ENCODE measurements at places on chromosomes 11 and 22. TPM values are rescaled to one million over a fixed set of nuclear protein-coding genes. Genes with fewer than 3 reads are reported as not detected.

GRCh38 chr22:20441631-20442484 is 4.2 kb upstream of the SCARF2 start:
- H3K36me3 ChIP-seq: peaks cover 22% of the 10 kb centered on the region
- H3K4me3 ChIP-seq: no peak overlapping the region
- no peak overlapping the region for H3K27ac ChIP-seq
- H3K27me3 ChIP-seq: peaks cover 18% of the 10 kb centered on the region
- peaks cover 13% of the 10 kb centered on the region for H3K4me1 ChIP-seq

DNA sequence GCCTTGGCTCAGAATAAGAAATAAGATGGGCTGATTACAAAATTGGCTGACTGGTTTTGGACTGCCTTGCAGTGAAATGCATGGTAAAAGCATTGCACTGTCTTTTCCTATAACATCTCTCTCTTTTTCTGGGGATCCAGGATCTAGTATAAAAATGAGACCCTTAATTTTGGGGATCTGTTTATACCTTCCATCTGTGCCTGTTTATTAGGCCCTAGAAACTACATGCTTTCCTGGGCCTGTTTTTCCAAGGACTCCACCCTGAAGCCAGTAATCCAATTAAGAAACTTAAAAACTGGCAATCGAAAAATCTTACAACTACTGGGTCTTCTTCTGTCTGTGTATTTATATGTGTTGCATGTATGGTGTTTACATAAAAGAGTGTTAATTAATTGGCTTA is 14.5 kb downstream of the HORMAD2 start:
- H3K27ac ChIP-seq: no peak overlapping the region
- H3K36me3 ChIP-seq: peaks cover 11% of the 10 kb centered on the region
- no peak for DNase-seq
- H3K27me3 ChIP-seq: peaks cover 2% of the 10 kb centered on the region
- H3K4me3 ChIP-seq: no peak overlapping the region

DNA sequence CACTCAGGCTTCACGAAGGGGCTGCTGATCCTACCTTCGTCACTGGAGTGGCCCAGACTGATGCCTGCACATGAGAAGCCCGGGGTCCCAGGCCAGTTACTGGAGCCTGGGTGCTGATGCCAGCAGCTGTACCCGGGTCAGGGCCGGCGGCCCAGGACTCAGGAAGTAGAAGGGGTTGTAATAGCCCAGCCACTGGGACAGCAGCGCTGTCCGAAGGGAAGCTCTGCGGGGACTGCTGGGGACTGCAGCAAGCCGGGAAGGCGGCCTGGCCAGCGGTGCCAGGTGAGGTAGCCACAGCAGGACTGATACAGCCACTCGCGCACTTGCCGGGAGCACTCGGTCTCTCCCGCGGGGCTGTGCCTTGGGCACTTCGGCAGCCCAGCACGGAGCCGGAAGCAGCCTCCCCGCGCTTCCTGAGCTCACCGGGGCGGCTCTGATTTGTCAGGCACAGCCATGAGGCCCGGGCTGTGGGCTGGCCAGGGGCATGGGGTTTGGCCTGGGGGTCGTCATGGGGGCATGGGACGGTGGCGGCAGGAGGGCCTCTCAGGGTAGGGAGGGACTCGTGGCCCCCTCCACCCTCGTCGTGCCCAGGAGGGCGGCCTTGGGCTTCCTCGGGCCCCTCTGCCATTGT is 13.9 kb upstream of the OR8K1 start:
- H3K27ac ChIP-seq: no peak overlapping the region
- DNase-seq: no peak

- no peaks in the 10 kb centered on the region for H3K27me3 ChIP-seq
- no peaks in the 10 kb centered on the region for H3K4me1 ChIP-seq
- no peak overlapping the region for H3K4me3 ChIP-seq
- H3K36me3 ChIP-seq: no peaks in the 10 kb centered on the region
Measured at GRCh38 chr11:30488304-30488998, 97.7 kb downstream of the MPPED2 start.

DNA sequence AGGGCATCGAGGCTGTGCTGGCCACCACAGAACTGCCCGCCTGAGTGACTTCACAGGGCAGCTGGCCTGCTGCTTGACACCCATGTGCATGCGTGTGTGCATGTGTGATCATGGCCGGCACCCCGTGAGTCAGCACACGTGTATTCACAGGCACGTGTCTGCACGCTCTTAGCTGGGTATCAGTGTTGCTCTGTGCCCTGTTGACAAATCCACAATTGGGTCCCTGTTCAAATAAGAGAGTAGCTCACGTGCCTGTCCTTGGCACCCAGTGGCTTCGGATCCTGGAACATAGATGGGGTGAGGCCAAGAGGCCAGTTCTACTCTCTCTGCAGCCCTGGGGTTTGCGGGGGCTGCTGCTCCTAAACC is 14.0 kb downstream of the B3GAT1 start:
- H3K36me3 ChIP-seq: no peaks in the 10 kb centered on the region
- no peak overlapping the region for H3K4me3 ChIP-seq
- H3K27me3 ChIP-seq: peaks cover 5% of the 10 kb centered on the region
- no peak for DNase-seq

GRCh38 chr11:86889001-86889341 is 66.2 kb downstream of the FZD4 start:
- DNase-seq: no peak
- H3K4me1 ChIP-seq: no peaks in the 10 kb centered on the region
- no peak overlapping the region for H3K27ac ChIP-seq
- H3K36me3 ChIP-seq: no peaks in the 10 kb centered on the region

DNA sequence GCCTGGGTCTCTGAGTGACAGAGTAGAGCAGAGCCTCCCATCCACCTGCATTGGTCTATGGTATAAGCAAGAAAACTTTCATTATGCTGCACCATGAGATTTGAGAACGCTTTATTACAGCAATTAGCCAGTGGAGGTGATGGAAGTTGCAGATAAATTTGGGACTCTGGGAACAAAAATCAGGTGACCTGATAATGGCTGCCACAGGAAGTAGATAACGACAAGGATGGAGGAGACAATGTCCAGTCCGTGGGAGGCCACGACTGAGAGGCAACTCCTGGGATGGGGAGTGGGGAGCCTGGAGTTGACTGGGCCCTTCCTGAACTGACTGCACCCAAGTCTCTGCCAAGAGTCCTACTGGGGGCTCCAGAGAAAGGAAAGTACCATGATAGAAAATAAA is 4.7 kb downstream of the MRGPRD start:
- H3K27me3 ChIP-seq: peaks cover 7% of the 10 kb centered on the region
- H3K27ac ChIP-seq: no peak overlapping the region
- no peak overlapping the region for H3K4me3 ChIP-seq
- DNase-seq: no peak

DNA sequence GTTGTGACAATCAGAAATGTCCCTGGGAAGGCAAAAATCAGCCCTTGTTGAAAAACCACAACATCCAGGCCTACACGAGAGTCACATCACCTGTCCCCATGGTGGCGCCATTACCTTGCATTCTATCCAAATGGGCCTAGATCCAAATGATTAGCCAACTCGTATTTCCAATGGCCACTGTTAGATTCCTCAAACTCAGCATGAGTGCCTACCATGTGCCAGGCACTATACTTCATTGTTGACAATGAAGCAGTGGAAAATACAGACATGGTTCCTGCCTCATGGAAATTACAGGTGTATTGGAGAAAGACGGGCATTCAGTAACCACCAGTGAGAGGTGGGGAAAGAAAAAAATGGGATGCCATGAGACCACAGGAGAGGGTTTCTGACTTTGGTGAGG is 29.8 kb upstream of the CREB3L1 start:
- no peaks in the 10 kb centered on the region for H3K27me3 ChIP-seq
- H3K36me3 ChIP-seq: no peaks in the 10 kb centered on the region
- peaks cover 15% of the 10 kb centered on the region for H3K4me1 ChIP-seq
- DNase-seq: peak; percentile 47

- no peak for DNase-seq
- peaks cover 2% of the 10 kb centered on the region for H3K27me3 ChIP-seq
- H3K4me3 ChIP-seq: no peak overlapping the region
- H3K4me1 ChIP-seq: no peaks in the 10 kb centered on the region
Measured at GRCh38 chr11:108994887-108995286, 330.0 kb downstream of the DDX10 start.

GRCh38 chr11:116730241-116730561 is 42.6 kb downstream of the BUD13 start:
- H3K4me3 ChIP-seq: no peak overlapping the region
- no peaks in the 10 kb centered on the region for H3K27me3 ChIP-seq
- no peaks in the 10 kb centered on the region for H3K36me3 ChIP-seq
- DNase-seq: no peak

GRCh38 chr11:76579056-76579751 is 91.3 kb downstream of the LRRC32 start:
- no peaks in the 10 kb centered on the region for H3K4me1 ChIP-seq
- no peaks in the 10 kb centered on the region for H3K36me3 ChIP-seq
- H3K4me3 ChIP-seq: no peak overlapping the region
- no peak overlapping the region for H3K27ac ChIP-seq
- no peak for DNase-seq
- H3K27me3 ChIP-seq: peaks cover 3% of the 10 kb centered on the region

- peak; percentile 92 for DNase-seq
- H3K4me3 ChIP-seq: peak within 1 kb of the TSS; percentile 80
- H3K4me1 ChIP-seq: peaks cover 75% of the 10 kb centered on the region
- peaks cover under 1% of the 10 kb centered on the region for H3K27me3 ChIP-seq
- H3K36me3 ChIP-seq: peaks cover 4% of the 10 kb centered on the region
Measured at GRCh38 chr22:24427500-24428164, at the start of gene ADORA2A. Gene ADORA2A (plus strand): TSS chr22:24427599. CDS start chr22:24433405, 5,806 bp downstream.

DNA sequence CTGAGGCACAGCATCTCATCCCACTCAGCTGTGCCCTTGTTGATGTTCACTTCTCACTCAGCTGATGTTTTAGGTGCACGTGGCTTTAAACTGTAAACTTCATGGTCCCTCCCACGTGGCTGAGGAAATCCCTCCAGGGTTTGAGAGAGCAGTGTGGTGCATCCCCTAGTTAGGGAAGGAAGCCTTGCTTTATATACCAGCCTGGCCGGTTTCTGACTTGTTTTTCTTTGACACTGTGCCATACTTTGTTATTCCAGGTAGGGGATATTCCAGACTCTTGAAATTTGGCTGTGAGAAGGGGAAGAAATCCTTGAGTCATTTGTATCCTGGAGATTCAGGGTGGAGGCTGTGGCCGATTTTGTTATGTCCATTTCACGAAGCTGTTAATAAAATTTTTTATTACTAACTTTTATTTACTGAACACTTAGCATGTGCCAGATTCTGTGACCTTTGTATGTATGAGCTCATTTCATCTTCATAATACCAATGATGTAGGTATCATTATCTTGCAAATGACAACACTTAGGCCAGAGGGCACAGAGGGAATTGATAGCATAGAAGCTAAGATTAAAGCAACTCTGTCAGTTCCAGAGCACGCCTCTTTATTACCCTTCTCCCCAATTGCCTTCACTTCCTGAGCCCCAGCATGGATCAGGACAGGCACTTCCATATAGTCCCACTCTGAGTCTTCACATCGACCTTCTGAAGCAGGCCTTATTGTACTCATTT is 116.6 kb downstream of the NAV2 start:
- H3K4me3 ChIP-seq: no peak overlapping the region
- H3K27ac ChIP-seq: no peak overlapping the region
- peaks cover 2% of the 10 kb centered on the region for H3K27me3 ChIP-seq
- no peaks in the 10 kb centered on the region for H3K36me3 ChIP-seq

DNA sequence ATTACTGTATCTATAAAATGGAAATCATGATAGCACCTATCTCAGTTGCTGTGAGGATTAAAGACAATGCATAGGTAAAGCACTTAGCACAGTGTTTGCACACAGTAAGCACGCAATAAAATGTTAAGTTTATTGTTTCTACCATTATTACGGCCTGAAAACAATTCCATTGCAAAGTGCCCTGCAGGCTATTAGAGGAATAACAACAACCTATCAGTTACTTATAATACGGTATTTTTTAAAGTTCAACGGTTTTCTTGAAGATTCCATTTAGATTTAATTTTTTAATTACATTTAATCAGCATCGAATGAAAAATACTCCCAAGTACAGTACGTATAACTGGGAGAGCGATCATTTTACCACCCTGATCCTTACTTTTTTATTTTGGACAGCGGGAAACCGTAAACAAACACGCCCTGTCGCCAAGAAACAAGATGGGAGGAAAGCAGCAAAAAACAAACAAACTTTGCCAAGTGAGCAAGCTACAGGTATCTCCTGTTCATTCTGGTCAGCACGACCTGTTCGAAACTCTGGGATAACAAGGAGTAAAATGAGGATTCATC is 893 bp downstream of the SLC36A4 start:
- no peak for DNase-seq
- H3K4me1 ChIP-seq: peaks cover 11% of the 10 kb centered on the region
- no peaks in the 10 kb centered on the region for H3K36me3 ChIP-seq
- peaks cover 7% of the 10 kb centered on the region for H3K27me3 ChIP-seq
- peak overlapping the region; percentile 85 for H3K4me3 ChIP-seq
- H3K27ac ChIP-seq: peak overlapping the region; percentile 89

DNA sequence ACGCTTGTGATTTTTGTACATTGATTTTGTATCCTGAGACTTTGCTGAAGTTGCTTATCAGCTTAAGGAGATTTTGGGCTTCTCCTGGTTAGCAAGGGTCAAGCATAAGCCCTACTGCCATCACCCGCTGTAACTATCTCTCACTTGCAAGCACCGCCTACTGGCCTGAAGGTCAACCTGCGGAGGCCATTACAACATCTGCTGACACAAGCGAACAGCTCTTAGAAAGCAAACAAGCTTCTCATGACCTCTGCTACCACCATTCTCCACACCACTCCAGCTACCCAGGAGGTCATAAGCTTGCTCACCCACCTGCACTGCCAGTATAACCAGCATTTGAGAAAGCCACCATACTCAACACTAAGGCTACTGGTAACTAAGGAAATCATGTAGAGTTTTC is 288.4 kb upstream of the KIRREL3 start:
- H3K4me3 ChIP-seq: no peak overlapping the region
- DNase-seq: no peak
- H3K27me3 ChIP-seq: no peaks in the 10 kb centered on the region
- H3K36me3 ChIP-seq: no peaks in the 10 kb centered on the region
- no peak overlapping the region for H3K27ac ChIP-seq

DNA sequence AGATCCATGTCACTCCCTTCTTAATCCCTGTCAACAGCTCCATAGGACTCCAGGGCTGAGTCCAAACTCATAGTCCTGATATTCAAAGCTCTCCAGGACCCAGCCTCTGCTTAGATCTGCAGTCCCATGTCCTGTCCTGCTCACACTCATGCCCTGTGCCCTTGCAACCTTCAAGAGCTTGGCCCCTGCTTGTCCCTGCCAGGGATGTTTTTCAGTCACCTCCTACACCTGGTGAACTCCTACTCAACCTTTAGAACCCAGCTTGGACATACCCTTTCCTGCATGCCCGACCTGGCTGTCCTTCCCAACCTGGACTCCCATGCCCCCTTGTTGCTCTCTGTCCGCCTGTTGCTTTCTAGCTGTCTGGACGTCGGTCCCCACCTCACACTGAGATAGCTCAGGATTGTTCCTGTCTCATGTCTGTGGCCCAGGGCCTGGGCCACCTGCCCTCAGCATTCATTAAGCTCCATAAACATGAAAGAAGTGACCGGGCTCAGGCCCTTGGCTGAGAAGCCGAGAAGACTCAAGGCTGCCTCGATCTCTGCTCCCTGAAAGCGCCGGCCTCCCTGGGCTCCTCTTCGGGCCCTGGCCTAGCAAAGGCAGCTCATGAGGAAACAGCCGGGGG is 48.8 kb upstream of the RTL6 start:
- no peaks in the 10 kb centered on the region for H3K36me3 ChIP-seq
- H3K27ac ChIP-seq: no peak overlapping the region
- H3K27me3 ChIP-seq: peaks cover 9% of the 10 kb centered on the region
- peaks cover 6% of the 10 kb centered on the region for H3K4me1 ChIP-seq
- no peak overlapping the region for H3K4me3 ChIP-seq

Gene OR5B21
- 0.40 TPM for total RNA-seq

Gene TSG101
- total RNA-seq: 33.5 TPM

Gene HOATZ
- 0.37 TPM for total RNA-seq

Gene TOMM22
- 98.7 TPM for total RNA-seq

Gene PKNOX2
- total RNA-seq: not detected

Data from activated CD8-positive, alpha-beta T cell treated with anti-CD3 and anti-CD28 coated beads, Interleukin-2, amount 10 ng/mL, durations not matched to agents 7 days and 5 days (primary cell).